Activated naive CD4-positive, alpha-beta T cell treated with Interleukin-2 at 50 U/mL for 16 hours (primary cell): ENCODE measurements at places on chromosomes 16 and 17.

DNA sequence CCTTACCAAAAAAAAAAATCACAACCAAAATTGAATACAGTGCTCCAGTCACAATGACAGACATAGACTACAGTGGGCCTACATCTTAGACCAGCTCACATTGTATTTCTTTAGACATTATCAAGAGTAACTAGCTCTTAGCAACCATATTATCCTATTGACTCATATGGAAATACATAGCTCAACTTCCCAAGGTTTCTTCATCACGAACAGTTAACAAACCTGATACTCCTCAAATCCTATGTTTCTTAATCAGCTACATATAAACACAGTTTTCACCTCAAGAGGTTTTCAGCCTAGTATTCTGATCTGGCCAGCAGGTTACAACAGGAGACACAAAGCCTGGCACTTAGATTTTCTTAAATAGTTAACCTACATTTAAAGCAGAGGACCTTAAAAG, 29.7 kb downstream of the CMC2 start:
- no peak for DNase-seq

GRCh38 chr17:17784657-17785267, 52.0 kb downstream of the SREBF1 start:
- DNase-seq, result no peak

DNA sequence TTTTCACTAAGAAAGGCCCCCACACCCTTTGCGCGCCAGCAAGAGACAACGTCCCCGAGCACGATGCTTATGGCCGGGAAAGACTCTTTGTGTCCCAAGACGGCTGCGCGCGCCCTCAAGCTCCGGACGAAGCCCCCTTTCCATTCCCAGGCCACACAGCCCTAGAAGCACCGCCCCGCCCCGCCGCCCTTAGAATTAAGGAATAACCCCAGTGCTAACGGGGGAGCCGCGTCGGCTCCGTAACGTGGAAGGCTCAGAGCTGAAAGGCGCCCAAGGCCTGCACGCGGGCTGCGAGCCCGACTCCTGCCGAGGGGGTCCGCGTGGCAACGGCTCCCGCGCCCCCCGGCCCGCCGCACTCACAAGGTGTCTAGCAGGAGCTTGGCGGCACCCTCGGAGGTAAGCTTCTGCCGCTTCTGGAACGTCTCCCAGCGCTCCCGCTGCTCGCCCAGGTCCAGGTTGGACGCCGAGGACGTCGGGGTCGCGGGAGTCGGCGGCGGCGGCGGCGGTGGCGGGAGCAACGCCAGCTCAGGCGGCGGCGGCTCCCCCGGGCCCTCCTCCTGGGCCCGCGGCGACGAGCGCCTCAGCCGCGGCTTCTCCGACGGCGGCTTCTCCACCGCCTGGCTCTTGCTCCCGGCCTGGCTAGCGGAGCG, 477 bp downstream of the CENPV start:
- peak; percentile 28 for DNase-seq

GRCh38 chr17:76702941-76703637, 7.7 kb downstream of the MXRA7 start:
- no peak for DNase-seq

GRCh38 chr17:35986643-35987042, at the start of gene CCL14:
Gene CCL14, minus strand, starts transcription at chr17:35986729. Its CDS starts 80 bp downstream, at chr17:35986649.
- DNase-seq, result no peak

GRCh38 chr16:78796221-78796866, 696.9 kb downstream of the WWOX start:
- peak; percentile 29 for DNase-seq

- DNase-seq, result no peak
Observed at GRCh38 chr17:70073799-70074198, 1.2 kb upstream of the KCNJ16 start.

GRCh38 chr16:79509906-79510305, 90.6 kb downstream of the MAF start:
- DNase-seq, result no peak

- DNase-seq, result no peak
Observed at GRCh38 chr16:1929105-1929504, 10.9 kb upstream of the HS3ST6 start.

DNA sequence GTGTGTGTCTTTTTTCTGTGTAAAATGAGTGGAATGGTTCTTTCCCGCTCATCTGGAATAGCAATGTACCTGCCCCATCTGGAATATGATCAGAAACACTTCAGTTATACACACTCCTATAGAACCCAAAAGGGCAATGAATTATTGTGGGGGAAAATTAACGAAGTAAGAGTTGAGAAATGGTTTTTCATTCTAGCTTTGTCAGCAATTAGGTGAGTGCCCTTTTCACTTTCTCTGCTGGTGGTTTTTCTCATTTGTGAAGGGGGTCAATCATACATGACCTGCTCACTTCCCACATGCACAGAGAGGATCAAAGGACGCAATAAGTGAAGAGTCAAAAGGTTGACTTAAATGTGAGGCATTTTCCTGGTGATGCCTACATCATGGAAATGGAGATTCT, 168.0 kb downstream of the HS3ST3B1 start:
- DNase-seq, result no peak

- no peak for DNase-seq
Observed at GRCh38 chr17:17917394-17917793, 54.8 kb downstream of the TOM1L2 start.

- no peak for DNase-seq
Observed at GRCh38 chr16:31507617-31507928, 618 bp downstream of the RUSF1 start.

- no peak for DNase-seq
Observed at GRCh38 chr16:11175106-11175786, 80.8 kb downstream of the SOCS1 start.

DNA sequence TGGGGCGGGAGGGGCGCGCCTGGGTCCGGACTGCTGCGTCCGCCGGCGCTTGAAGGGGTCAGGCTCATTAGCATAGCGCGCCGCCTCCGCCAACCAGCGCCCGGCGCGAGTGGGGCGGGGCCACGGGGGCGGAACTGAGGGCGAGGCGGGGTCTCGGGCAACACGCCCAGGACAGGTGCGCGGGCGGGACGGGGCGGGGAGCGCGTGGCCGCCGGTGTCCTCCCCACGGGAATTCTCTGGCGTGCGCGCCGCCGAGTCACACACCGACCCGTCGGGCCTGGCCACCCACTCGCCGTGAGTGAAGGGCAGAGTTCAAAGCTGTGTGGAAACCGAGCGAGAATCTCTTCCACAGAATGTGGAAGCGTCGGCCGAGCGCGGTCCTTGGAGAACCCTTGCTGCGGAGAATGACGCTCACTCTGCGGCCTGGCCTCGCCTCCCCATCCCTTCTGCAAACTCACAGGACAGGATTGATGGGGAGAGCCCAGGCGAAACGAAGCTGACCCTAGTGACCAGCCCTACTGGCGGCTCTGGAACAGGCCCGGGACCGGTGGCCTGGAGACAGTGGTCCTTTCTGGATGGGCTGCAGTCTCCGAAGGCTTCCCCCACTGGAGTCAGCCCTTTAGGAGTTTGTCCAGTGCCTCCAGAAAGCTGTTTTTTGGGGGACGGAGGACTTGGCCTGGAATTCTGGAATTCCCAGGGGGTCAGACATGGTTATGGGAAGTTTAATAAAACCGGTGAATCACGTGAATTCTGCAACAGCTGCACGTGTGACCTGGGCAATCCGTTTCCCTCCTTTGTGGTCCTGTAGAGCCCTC, at the start of gene SNAI3:
Gene SNAI3, minus strand, starts transcription at position 69 of the 815 bp plus-strand sequence. CDS start 101 bp downstream, outside the sequence.
- peak; percentile 90 for DNase-seq

DNA sequence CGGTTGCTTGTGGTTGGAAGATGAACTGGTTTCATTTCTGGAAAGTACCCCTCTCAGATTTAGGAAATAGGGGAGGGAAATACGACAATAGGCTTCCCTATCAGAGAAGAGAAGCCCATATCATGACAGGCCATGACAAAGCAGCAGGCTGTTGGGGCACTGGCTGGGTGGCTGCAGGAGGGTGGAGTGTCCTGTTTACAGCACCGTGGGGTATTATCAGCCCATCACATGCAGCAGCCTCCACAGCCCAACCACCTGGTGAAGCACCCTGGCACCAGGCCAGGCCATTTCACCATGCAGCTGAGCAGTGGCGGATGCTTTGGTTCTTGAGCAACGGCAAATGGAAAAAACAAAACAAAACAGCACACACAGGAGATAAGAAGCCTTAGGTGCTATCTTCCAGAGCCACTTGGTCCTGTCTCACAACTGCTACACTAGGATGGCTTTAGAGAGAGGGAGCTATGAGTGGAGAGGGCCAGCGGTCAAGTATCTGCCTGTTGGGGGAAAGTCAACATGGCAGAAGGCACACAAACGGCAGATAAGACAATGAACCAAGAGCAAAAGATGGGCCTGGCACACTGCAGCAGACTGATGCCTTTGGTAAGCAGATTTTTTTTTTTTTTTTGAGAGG, 24.2 kb downstream of the FAM117A start:
- peak; percentile 86 for DNase-seq

DNA sequence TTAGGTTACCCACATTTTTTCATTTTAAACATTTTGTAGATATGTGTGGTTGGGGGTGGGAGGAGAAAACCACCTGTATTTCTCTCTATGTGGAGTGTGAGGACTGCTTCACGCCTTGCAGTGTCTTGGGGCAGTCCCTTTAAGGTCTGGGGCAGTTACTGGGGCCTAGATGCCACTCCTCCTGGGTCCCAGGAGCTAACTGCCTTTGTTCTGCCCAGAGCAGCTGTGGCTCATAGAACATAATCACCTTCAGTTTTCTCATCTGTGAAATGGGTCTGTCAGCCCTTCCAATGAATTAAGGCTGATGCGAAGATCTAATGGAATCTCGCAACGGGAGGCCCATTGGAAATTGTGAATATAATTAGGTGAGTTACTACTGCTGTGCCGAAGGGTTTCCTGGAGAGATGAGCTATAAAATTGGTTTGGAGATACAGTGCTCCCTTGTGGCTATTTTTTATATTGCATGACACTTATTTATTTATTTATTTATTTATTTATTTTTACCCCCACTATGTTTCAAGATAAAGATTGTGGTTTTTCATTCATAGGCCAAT, 22.9 kb downstream of the DHRS7C start:
- no peak for DNase-seq

GRCh38 chr16:35352431-35352830, 1893.0 kb downstream of the TP53TG3F start:
- no peak for DNase-seq

DNA sequence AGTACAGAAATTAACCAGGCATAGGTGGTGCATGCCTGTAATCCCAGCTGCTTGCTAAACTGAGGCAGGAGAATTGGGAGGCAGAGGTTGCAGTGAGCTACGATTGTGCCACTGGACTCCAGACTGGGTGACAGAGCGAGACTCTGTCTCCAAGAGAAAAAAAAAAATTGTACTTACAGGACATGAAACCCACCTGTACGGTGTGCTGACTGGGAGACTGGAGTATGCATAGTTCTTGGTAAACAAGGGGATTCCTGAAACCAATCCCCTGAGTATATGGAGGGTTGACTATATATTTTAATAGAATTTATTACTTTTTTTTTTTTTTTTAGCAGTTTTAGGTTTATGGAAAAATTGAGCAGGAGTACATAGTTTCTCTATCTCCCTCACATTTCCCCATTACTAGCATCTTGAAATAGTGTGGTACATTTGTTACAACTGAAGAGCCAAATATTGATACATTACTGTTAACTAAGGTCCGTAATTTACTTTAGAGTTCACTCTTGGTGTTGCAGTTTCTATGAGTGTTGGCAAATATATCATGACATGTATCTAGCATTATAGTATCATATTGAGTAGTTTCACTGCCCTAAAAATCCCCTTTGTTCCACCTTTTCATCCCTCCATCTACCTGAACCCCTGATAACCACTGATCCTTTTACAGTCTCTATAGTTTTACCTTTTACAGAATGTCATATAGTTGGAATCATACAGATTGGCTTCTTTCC, 19.3 kb downstream of the TENT4B start:
- no peak for DNase-seq

GRCh38 chr16:890217-890616, 80.6 kb downstream of the LMF1 start:
- DNase-seq, result no peak

- no peak for DNase-seq
Observed at GRCh38 chr16:6536411-6536810, 796.2 kb upstream of the RBFOX1 start.

- DNase-seq, result no peak
Observed at GRCh38 chr16:31006086-31006385, 4.4 kb downstream of the STX1B start.

DNA sequence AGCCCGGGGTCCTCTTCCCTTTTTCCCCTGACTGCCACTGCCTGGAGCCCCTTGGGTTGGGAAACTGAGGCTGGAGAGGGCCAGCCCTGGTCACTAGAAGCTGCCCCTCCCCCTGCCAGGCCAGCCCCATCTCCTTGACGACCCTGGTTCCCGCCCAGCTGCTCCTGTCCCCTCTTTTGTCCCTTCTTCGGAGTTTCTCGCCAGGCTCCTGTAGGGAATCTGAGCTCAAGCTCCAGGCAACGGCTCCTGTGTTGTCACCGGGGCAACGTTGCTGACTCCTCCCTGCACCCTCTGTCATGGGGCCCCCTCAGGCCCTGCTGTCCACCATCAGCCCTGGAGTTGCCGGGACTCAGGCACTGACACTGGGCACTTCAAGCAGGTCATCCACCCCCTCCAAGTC, 5.7 kb downstream of the LLGL1 start:
- no peak for DNase-seq

GRCh38 chr17:67283731-67284516, 38.9 kb upstream of the HELZ start:
- no peak for DNase-seq

DNA sequence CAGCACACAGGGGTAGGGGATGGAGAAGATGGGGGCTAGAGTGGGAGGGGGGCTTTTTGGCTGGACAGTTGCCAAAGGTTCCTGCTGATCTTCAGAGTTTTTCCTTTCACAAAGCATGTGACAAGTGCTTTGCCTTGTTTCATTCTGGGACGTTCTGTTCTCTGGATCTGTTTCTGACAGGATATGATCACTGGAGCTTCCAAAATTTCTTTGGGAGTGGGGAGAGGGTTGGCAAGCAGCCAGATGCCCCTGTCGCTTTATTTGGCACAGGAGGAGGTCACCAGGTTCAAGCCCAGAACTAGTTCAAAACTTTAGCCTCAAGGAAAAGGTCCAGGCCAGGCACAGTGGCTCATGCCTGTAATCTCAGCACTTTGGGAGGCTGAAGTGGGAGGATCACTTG, 68.5 kb upstream of the TBX2 start:
- DNase-seq, result no peak

DNA sequence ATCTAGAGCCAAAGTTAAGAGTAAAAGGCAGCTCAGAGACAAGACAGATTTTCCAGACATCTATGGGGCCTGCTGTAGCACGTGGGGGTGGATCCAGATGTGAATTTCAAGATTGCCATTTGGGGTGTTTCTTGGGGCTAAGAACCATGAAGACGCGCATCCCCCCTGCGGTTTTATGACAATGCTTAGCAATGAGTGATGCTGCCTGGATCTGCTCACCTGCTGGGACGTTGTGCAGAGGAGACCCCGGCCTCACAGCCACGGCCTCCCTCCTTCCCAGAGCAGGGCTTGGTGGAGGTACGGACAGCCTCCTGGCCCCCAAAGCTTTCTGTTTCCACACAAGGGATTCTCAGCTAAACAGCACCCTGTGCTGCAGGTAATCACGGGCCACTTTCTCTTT, 151.5 kb upstream of the DYNLRB2 start:
- DNase-seq, result no peak
